ENCODE measurements at places on chromosomes 1 and 21.

DNA sequence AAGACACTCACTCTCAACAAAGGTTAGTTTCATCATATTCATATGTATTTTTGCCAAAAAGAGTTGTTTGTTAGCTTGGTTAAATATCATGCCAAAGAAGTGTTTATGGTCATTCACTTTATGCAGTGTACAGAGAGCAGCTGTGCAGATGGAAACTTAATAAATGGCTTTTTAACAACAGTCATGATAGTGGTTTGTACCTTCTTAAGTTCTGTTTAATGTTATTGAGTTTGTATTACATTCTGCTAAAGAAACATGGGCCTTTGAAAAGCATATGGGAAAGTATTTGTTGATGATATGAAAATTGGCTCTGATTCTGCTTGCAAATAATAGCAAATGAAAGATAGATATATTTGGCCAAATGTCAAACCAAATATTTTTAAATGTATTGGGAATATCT lies 607.3 kb downstream of the NCAM2 start:
- no peak for DNase-seq

- no peak for DNase-seq
Measured at GRCh38 chr1:92299477-92300150, 755 bp downstream of the RPAP2 start.

GRCh38 chr1:209697126-209697525 lies 7.5 kb upstream of the HSD11B1 start:
- no peak for DNase-seq

GRCh38 chr21:35593000-35593502 lies 467.3 kb downstream of the SETD4 start:
- DNase-seq = peak; percentile 31

- no peak for DNase-seq
Measured at GRCh38 chr21:31711326-31711725, 20.6 kb downstream of the SCAF4 start.

GRCh38 chr1:119542492-119542946 lies 35.5 kb downstream of the HSD3B1 start:
- no peak for DNase-seq

DNA sequence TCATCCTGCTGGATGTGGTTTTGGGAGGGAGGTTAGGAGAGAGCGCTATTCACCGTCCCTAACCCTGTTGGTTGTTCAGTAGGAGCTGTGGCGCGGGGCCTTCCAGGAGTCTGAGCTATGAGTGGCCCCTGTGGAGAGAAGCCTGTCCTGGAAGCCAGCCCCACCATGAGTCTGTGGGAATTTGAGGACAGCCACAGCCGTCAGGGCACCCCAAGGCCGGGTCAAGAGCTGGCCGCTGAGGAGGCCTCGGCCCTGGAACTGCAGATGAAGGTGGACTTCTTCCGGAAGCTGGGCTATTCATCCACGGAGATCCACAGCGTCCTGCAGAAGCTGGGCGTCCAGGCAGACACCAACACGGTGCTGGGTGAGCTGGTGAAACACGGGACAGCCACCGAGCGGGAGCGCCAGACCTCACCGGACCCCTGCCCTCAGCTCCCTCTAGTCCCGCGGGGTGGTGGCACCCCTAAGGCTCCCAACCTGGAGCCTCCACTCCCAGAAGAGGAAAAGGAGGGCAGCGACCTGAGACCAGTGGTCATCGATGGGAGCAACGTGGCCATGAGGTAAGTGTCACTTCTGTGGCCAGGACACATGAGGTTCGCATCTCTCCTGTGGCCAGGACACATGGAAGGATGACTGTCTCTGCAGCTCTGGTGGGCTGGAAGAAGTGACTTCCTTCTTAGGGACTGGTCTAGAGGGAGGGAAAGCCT lies 1.2 kb downstream of the ZC3H12A start:
- no peak for DNase-seq

DNA sequence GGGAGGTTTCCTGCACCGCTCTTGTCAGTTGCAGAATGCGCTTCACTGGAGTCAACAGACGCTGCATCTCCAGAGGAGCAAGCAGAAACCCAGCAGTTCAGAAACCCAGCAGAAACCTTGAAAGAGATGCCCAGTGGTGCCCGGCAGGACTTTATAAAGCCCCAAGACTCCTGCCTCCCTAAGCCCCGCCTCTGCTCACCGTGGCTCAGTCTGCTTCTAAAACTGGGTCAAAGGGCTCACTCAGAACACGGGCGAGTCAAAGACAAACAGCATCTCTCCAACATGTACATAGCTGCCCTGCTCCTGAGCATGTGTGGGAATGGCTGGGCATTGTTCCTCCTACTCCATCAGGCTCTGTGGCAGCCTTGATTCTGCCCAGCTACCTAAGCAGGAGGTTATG lies at the start of gene HMGCS2:
Gene HMGCS2, minus strand, starts transcription at position 128 of the 400 bp plus-strand sequence. Its CDS starts 61 bp downstream, at position 67.
- no peak for DNase-seq

DNA sequence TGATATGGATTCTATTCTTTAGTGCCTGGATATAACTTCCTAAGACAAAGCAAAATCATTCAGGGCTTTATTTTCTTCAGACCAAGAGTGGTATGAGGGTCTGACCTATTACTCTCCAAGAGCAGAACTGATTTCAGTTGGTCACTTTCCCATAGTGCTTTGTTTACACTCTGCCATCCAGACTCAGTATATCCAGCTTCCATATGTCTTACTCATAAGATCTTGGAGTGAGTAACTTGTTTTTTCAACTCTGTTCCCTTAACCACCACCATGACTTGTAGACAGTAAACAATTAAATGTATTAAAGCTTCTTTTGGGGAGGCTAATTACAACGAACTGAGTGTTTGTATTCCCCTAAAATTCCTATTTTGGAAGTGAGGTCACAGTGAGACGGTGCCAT lies 83.4 kb downstream of the USP24 start:
- peak; percentile 21 for DNase-seq

GRCh38 chr1:20666804-20667203 lies 5.6 kb upstream of the DDOST start:
- no peak for DNase-seq

DNA sequence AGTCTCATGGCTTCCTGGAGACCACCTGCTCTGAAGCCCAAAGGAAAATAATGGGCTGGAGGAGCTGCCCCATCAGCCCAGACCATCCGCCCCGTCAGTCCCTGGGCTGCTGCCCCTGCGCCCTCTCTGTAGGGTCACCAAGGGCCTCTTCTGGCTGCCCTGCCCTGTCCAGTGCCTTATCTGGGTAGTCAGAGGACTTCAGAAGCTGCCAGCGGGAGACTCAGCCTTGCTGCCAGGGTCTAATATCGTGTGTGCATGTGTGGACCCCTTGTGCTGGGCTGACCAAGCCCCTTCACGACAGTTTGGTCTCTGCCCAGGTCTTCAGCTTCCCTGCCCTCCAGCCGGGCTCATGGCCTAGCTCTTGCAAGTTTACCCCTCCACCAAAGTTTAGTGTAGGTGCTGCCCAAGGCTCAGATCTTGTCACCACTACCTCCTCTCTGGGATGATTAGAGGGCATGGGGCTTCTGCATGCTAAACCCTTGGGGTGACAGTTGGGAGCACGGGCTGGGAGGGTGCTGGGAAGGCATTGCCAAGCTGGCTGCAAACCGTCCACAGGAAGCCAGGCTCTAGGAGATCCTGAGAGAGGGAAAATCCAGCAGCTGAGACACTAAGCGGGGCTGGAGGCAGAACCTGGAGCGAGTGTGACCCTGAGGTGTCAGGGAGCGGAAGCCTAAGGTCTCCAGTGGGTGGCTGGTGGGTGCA lies 20.6 kb downstream of the NENF start:
- no peak for DNase-seq

GRCh38 chr21:30689822-30690221 lies 28.8 kb downstream of the KRTAP21-3 start:
- no peak for DNase-seq
